ENCODE measurements at places on chromosomes 16 and 17.

DNA sequence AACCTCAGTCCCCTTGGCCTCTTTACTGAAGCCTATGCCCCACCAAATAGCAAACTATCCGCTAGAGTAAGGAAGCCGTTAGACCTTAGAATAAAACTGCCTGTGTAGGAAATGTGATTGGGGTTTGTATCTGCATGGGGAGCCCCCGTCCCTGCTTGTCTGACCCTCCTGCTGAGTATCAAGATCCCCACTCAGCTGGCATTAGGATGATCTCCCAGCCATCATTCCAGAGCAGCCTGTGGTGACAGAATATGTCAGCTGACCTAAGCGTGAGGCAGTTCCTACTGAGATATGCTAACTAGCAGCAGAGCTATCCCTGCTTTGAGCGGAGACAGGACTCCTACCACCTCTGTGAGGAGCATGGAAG, 645 bp upstream of the GFOD2 start:
- DNase-seq, result no peak

- DNase-seq, result no peak
Observed at GRCh38 chr17:6521586-6521985, 34.8 kb downstream of the PITPNM3 start.

- no peak for DNase-seq
Observed at GRCh38 chr17:40576113-40576740, 11.0 kb upstream of the CCR7 start.

- DNase-seq, result no peak
Observed at GRCh38 chr17:60493847-60494321, 32.2 kb downstream of the APPBP2 start.

- peak; percentile 95 for DNase-seq
Observed at GRCh38 chr17:7351665-7352502, at the start of gene KCTD11. TSS of gene KCTD11 (plus strand) at chr17:7352162.

DNA sequence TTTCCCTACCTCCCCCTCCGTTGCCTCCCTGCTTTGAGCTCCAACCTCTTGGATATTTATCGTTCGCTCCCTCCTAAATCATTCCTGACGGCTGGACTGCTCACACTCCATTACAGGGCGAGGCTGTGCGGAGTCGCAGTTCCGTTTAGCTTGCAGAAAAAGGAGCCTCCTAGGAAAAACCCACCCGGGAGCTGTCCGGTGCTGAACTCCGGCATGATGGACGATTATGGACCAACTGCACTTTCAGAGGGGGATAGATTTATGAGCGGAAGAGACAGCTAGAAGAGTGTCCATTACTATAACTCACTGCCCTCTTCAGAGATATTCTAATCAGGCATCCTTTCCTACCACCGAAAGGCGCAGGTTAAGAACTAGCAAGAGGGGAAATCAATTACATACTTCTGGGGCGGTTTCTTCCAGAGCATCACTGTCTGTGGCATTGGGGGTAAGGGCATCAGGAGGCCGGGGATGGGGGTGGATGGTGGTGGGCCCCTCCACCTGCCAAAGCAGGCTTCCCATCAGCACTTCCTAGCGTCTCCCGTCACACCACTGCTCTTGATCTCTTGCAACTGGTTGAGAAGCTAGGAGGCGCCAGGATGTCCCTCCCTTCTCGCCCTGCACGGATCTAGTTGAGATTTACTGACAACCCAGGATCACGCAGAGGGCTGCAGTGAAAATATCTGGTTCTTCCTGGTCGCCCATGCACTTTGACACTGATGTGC, 251.2 kb downstream of the ENGASE start:
- DNase-seq, result no peak

Data from osteocyte (in vitro differentiated cells).